Muscle of leg (tissue), 16 donors: ENCODE measurements at places on chromosomes 2 and 18. TPM values are rescaled to one million over a fixed set of nuclear protein-coding genes. Genes with fewer than 3 reads are reported as not detected.
A peak's percentile ranks its signal among the peaks of the same experiment; 100 is the strongest.

The ZEB2 gene
- 107 TPM for polyA plus RNA-seq

The KCNJ13 gene
- polyA plus RNA-seq: 0.20 TPM

The TMEM37 gene
- 5.8 TPM for polyA plus RNA-seq

The EMILIN1 gene
- 110 TPM for polyA plus RNA-seq

GRCh38 chr2:203814661-203815540 is 52.7 kb upstream of the CTLA4 start:
- peak; percentile 89 for DNase-seq

- DNase-seq: peak; percentile 24
These were observed 151.2 kb upstream of the MMADHC start for GRCh38 chr2:149738767-149739166.
